ENCODE measurements at places on chromosomes 5 and 9. TPM values are rescaled to one million over a fixed set of nuclear protein-coding genes. Genes with fewer than 3 reads are reported as not detected.
A peak's percentile ranks its signal among the peaks of the same experiment; 100 is the strongest.

LURAP1L gene
- 8.8 TPM for total RNA-seq

GRM6 gene
- not detected for total RNA-seq

OTULINL gene
- total RNA-seq: 12.4 TPM

FBXW2 gene
- 57.1 TPM for total RNA-seq

SSBP2 gene
- 26.9 TPM for total RNA-seq

ADAMTSL2 gene
- 1.6 TPM for total RNA-seq

SLC44A1 gene
- total RNA-seq: 27.1 TPM

- no peak for DNase-seq
Observed at GRCh38 chr5:176762489-176762888, 47.9 kb upstream of the UNC5A start.

GRCh38 chr5:6788956-6789649, 75.9 kb downstream of the TENT4A start:
- DNase-seq: no peak

DNA sequence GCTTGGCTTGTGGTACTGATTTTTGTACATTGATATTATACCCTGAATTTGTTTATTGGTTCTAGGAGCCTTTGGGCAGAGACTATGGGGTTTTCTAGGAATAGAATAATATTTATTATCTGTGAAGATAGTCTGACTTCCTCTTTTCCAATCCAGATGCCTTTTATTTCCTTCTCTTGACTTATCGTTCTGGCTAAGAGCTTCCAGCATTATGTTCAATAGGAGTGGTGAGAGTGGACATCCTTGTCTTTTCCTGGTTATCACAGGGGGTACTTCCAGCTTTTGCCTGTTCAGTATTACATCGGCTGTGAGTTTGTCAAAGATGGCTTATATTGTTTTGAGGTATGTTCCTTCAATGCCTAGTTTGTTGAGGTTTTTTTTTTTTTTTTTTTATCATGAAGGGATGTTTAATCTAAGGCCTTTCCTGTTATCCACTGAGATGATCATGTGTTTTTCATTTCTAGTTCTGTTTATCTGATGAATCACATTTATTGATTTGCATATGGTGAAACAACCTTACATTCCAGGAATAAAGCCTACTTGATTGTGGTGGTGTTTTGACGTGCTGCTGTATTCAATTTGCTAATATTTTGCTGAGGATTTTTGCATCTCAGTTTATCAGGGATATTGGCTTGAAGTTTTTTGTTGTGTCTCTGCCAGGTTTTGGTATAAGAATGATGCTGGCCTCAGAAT, 77.5 kb downstream of the CERT1 start:
- no peak for DNase-seq

- no peak for DNase-seq
Observed at GRCh38 chr9:70947511-70947910, 173.9 kb downstream of the TRPM3 start.

DNA sequence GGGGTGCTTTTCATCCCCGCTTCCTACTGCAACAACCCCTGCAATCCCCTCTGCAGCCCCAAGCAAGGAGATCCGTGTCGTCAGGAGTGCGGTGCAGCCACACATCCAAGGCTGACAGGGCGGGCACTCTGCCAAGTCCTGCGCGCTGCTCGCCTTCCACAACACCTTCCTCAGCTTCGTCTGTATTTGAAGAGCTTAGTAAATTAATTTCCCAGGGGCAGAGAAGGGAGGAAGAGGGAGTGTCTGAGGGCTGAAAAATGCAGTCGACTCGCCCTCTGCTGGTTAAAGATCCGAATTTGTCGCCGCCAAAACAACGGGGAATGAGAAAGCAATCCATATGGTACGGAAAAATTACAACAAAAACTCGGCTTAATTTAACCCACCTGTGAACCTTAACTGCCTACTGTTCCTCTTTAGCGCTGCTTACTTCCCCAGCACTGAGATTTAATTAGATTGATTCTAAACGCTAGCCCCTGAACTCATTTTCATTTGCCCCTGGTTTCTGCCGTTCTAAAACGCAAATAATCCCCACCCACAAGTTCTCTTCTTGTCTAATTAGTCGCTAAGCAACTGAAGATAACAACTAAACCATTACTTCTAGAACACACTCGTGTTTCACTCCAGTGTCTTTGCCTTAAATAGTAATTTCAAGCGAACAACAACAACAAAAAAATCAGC, 10.9 kb upstream of the PCDHB1 start:
- DNase-seq: no peak

DNA sequence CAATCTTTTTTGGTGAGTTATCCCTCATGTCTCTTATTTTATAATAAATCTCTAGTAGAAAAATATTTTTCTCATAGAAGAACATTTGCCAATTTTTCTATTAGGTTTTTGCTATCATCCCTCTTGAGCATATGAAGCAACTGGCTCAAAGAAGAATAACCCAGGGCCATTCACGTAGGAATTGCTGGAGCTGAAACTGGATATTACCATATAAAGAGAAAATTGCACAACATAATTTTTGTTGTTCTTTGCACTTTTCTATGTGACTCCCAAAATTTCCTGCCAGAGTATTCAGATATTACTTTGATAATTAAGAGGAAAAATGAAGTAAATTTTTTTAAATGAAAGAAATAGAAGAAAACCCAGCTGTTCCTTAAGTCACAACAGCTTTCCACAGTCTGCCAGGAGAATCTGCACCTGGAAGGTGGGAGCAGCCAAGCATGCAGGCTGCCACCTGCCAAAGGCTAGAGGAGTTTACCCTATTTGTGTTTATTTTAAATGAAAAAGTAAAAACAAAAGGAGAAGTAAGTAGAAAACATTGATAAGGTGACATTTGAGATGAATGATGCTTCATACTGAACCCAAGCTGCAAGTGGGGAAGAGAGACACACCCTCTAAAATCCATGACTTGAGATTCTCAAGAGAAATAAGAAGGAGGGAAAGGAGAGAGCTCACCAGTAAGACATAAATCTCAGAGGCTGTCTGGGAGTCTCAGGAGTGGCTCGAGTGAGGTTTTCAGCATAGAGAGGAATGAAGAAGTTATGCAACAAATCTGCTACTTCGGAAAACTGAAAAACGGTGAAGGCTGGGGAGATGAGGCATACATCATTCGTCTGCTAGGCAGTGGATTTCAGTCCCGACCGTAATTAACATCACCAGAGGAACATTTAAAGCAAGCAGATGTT, 31.5 kb upstream of the FREM1 start:
- no peak for DNase-seq

DNA sequence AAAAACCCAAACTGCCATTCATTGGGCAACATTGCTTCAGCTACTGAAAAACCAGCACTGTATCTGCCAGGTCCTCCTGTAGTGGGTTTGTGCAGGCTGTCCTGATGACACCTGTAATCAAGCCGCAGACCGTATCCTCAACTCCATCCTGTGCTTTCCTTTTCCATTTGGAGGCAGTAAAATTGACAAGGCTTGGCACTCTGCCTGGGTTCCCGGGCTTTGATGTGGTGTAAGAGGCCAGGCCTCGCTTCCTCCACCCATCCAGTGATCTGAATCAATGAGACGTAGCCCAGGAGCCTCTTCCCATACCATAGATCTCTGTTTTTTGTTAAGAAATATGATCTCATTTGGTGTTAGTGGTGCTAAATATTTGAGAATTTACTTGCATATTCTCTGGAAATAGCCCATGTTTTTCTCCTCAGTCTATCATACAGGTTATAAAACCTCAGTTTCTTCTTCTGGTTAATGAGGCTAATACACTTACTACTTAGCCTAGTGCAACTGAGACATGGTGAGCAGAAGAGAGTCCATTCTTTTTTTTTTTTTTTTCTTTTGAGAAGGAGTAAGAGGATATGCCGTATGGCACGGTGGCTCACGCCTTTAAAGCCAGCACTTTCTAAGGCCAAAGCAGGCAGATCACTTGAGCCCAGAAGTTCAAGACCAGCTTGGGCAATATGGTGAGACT, 34.8 kb downstream of the LSM11 start:
- DNase-seq: peak; percentile 23

DNA sequence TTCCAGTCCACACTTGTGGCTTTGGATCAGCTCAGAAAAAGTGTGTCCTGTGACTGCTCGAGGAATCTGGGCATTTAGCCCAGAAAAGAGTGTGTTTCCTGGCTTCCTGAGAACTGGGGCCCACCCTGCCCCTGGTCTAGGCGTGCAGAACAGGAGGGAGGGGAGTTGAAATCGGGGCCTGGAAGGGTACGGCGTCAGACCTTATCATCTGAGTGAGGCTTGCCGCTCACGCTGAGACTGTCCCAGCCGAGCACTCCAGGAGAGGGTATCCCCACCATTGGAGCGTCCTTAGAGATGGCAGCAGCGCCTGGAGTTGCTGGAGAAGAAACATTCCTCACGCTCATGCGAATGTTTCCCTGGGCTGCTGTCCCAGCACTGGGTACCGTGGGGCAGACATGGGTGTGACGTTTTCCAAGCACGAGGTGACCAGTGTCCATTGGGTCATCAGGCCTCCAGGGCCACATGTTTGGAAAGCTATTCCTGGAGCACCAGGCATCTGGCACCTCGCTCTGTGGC, 22.5 kb downstream of the NEK6 start:
- DNase-seq: peak; percentile 48

DNA sequence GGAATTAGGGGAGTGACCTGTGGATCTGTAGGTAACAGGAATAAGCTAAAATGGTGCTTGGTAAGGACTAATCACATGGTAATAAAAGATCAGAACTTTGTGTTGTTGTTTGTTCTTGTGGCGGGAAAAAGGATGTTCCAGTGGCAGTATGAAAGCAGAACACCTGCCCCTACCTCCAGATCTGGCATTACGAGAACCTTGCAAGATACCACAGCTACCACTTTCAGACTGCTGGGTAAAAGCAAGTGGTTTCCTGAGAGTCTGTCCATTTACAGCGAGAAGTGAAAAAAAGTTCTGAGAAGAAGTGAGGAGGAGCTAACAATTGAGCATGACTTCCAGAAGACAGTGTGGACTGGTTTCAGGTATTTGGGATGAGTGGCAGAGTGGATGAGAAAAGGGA, 252.5 kb downstream of the TLE4 start:
- DNase-seq: no peak

GRCh38 chr9:81521892-81522291, 167.5 kb downstream of the TLE1 start:
- DNase-seq: no peak

DNA sequence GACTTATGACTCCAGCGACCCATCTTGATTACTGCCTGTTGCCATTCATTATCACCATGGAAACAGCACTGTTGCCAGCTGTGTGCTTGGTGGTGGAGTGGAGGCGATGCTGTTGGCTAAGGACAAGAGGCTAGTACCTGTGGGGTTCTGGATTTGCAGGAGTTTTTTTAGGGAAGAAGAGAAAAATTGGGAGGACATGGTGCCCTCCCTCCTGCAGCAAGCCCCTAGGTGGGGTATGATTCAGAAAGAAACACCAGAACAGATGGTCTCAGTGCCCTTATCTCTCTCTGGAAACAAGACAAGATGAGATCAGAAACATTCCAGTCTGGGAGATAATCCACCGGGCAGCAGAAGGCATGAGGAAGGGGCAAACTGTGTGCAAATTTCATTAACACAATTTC, 87.8 kb upstream of the TLR4 start:
- DNase-seq: no peak

GRCh38 chr9:103990311-103990710, 103.8 kb upstream of the SMC2 start:
- DNase-seq: no peak

GRCh38 chr9:81396528-81396927, 292.8 kb downstream of the TLE1 start:
- DNase-seq: peak; percentile 9

Measured in prostate gland (tissue), 2 donors.